ENCODE measurements at places on chromosomes 5 and 9.
A peak's percentile ranks its signal among the peaks of the same experiment; 100 is the strongest.

DNA sequence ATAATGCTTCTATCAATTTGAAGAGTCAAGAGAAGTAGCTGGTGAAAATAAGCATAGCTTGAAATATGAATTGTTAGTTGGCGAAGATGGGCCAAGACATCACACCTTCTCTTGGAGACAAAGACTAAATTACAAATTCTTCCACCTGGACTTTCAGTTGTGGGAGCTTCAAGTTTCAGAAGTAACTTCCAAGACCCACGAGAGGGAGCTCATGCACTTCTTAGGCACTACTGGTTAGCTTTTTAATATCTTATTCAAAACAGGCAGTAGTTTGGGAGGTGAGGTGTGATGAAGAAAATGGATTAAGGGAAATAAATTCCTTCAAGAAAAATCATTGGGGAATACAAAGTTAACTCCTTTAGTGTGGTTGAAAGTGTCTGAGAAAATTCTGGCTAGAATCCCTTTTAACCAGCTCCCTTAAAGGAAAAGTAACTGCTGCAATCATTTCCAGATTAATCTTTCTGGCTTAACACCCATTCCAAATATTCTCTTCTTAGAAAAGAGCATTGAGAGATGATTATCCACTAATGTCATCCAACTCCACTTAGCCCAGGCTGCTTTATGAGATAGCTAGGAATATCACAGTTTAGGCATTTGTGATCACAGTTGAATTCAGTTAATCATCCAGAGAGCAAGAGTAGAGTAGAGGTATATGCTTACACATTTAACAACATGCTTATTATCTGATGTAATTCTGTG is 139.5 kb upstream of the DMRTA1 start:
- DNase-seq: no peak

- no peak for DNase-seq
Measured at GRCh38 chr5:56346741-56347535, 113.8 kb upstream of the ANKRD55 start.

- no peak for DNase-seq
Measured at GRCh38 chr5:76838481-76839261, 11.1 kb upstream of the S100Z start.

- DNase-seq: no peak
Measured at GRCh38 chr5:9519537-9519936, 26.3 kb downstream of the SEMA5A start.

DNA sequence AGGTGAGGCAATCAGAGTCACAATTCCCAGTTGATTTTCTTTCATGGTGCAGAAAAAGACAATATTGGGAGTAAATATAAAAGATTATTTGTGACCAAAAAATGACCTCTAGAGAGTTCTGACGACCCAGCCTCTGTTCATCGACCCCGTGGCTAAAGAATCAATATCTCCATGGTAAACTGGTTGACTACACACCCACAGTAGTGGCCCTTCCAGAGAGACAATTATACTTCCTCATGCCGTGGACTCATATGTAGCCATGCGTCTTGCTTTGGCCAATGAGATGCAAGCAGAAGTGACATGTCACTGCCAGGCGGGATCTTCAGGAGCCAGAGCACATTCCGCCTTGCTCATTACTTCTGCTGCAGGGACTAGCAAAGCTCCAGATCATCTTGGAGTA is 163.3 kb upstream of the RAD23B start:
- DNase-seq: no peak

DNA sequence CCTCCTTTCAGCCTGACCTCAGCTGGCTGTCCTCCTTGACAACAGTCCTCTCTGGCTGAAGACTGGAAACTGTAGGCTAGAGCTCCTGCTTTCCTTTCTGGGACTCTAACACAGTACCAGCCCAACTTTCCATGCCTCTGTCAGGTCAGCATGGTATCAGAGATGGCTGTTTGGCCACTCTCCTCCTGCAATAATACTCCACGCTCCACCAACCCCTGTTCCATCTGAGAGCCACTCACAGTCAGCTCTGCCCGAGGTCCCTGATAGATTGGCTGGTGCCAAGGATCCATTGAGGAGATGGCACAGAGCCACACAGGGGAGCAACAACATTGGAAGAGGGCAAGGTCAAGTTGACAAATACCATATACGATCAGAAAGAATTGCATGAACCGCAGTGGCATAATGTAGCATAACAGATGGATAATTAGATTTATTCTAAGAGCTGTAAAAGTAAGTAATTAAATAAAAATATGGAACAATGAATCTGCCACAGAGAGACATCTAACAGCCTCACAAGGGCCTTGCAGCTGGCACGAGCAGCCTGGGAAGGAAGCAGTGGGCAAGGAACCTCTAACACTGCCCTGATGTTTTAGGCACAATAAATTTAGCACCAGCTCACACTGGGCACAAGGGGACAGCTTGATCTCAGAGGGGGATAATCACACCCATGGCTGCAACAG is 94.3 kb upstream of the LRRTM2 start:
- no peak for DNase-seq

GRCh38 chr5:160360310-160360709 is 10.1 kb downstream of the C1QTNF2 start:
- DNase-seq: no peak

GRCh38 chr5:134993161-134993560 is 25.5 kb downstream of the CATSPER3 start:
- no peak for DNase-seq

GRCh38 chr5:73183000-73183399 is 10.0 kb downstream of the TMEM174 start:
- no peak for DNase-seq

- DNase-seq: no peak
Measured at GRCh38 chr9:120616966-120617935, 37.3 kb upstream of the CDK5RAP2 start.

- DNase-seq: no peak
Measured at GRCh38 chr5:170587808-170588207, 84.0 kb downstream of the KCNIP1 start.

GRCh38 chr5:152349683-152350526 is 55.2 kb downstream of the NMUR2 start:
- DNase-seq: peak; percentile 82

DNA sequence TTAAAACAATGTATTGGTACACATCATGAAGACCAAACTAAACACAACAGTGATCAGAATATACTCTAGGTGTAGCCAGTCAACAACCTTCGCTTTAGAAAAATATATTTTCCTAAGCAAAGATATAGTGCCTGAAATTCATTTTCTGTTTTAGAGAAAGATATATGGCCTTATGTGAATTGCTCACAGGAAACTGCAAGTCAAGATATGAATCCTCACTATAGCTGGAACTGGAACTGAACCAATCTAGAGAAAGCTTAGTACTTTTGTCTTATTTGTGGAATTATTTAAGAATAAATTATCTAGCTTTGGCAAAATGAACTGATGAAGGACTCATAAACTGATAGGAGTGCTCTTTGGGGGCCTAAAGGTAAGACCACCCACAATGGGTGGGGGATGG is 27.3 kb downstream of the GZMK start:
- no peak for DNase-seq

DNA sequence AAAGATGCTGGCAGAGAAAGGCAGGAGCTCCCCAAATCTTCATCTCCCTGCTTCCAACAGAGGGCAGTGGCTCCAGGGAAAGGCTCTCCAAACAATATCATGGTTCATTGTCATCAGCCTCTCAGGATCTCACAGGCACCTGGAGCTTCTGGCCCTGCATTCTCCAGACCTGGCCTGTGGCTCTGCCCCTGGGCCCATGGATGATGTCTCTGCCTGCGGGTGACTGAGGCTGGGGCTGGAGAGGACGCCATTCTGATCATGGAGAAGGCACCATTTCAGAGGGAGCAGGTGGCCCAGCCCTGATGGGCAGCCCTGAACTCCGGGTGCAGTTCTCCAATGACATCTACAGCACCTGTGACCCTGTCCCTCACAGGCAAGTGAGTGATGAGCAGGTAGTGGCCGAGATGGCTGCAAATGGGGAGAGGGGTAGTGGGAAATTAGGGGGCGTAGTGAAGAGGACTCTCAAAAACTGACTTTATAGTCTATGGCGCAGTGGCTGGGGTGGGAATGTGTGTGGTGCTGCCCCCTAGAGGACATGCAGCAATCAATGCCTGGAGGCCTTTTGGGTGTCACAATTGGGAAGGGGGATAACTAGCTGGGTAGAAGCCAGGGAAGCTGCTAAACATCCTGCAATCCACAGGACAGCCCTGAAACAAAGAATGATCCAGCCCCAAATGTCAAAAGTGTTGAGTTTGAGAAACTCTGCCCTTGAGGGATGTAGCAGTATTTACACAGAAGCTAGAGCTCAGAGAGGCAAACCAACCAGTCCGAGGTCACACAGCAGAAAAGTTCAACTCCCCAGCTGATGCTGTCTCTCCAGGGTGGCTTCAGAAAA is 3.2 kb downstream of the SH3PXD2B start:
- DNase-seq: no peak

DNA sequence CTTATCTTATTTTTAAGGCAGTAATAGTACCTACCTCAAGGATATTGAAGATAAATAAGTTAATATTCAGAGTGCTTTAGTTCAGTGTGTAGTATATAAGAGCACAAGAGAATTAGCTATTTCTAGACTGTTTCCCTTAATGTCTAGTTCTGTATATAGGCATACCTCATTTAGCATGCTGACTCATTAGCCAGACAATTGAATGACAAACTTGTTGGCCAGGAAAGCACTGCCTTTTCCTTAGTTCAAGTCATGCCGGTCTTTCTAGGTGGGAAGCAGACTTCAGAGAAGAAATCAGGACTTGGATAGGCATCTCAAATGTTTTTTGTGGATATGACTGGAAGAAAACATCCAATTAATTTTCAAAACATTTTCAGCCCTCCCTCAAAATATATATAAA is 3.2 kb upstream of the FBXO4 start:
- DNase-seq: no peak

GRCh38 chr5:178349075-178349511 is 116.5 kb upstream of the PHYKPL start:
- DNase-seq: no peak

DNA sequence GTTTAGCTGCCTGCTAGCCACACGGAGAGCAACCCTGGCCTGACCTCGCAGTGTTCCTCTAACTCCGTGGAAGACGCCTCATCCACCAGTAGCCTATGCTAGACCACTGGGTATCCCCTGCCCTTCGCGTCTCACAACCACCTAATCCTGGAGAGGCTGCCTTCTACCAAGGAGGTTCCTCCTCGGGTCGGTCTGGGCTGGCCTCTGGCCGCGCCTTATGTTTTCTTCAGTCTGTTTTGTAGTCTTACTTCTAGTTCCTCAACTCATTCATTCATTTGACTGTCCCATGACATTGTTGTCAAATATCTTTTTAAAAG is 1.6 kb upstream of the TPM2 start:
- no peak for DNase-seq

DNA sequence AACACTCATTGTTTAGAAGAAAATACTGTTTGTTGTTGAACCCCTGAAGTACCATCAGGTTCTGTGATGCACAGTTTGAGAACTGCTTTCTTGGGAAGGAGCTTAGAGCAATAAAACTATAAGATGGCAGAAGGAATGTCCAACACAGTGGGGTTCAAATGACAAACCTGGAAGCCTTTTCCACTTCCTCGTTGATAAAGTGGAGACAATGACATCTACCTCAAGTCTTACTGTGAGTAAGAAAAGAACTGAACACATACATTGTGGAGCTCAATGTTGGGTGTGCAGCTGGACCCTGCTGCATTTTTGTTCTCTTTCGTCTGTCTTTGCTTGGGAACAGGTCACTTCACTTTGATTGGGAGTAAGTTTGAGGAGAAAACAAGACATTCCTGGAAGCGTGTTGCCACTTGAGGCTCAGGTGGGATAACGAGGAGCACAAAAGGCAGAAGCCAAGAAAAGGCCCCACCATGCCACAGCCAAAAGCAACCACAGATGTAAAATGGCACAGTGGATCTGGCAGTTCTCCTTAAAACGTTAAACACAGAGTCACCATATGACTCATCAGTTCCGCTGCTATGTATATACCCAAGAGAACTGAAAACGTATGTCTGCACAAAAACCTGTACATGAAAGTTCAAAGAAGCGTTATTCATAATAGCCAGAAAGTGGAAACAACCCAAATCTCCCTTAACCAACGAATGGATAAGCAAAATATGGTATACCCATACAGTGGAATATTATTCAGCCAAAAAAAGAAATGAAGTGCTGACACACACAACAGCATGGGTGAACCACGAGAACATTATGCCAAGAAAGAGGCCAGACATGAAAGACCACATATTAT is 42.9 kb upstream of the SUB1 start:
- no peak for DNase-seq

DNA sequence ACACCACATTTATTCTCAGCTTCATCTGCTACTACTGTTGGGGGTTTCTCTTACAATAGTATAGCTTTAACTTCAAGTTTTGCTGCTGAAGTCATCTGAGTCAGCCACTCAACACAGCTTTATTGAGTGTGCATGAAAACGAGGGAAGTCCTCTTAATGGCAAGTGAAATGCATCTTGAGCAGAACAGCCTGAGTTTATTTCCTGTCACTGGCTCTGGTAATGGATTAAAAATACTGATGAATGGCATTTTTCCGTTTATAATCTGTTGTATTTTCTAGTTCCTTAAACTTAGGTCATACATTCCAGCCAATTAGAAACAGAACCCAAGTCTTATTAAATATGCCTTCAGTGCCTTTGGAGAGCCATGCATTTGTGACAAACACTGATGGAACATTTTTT is 238.6 kb downstream of the SLF1 start:
- DNase-seq: no peak

DNA sequence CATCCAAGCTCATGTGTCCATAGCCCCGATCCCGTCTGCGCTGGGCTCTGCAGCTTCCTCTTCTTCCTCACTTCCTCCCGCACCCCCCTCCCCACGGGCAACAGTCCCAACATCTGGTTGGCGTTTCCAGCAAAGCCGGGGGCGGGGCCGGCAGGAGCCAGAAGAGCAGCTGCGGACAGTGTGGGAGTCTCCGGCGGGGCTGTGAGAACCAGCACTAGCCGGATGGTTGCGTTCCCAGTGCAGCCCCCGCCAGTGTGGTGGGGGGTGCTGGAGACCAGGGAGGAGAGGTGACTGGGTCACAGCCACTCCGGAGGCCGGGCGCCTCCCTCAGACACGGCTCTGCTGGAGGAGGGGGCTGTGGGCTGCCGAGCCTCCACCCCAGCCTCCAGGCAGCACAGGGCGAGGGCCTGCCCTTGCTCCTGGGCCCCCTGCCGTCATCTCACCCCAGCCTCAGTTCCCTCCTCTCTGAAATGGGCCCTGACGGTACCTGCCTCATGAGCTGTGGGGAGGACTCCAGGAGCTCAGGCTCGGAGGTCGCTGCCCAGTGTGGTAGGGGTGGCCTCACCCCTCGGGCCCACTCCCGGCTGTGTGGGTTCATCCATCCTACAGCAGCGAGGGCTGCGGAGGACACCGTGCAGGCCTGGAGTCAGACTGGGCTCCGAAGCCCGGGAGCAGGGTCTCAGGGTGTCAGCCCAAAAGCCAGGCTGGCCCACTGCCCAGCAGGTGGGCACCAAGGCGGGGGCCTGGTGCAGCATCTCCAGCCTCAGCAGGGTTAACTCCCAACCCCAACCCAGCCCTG is 41.5 kb upstream of the NOTCH1 start:
- no peak for DNase-seq

DNA sequence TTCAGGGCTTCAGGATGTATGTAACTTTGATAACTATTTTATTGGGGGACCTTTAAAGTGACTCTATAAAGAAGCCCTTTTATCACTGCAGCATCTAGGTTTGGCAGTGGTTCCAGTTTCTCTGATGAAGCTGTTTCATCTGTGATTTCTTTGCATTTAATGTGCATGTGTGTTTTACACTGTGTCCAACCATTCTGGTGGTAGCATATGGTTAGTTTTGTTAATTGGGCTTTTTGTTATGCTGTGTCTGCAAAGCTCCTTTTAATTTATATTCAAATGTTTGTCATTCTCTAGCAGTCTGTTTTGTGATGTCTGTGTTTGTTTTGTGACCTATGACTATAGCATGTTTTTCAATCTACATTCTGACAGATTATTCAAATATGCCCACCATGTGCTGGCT is 294.8 kb downstream of the DNAH5 start:
- no peak for DNase-seq

Measured in posterior cingulate gyrus (tissue), 11 donors.